Effector memory CD8-positive, alpha-beta T cell (primary cell): ENCODE measurements at places on chromosomes 12 and 14.

- no peak for DNase-seq
- peaks cover 9% of the 10 kb centered on the region for H3K27me3 ChIP-seq
- peaks cover 4% of the 10 kb centered on the region for H3K4me1 ChIP-seq
- no peak overlapping the region for H3K27ac ChIP-seq
- no peaks in the 10 kb centered on the region for H3K36me3 ChIP-seq
Observed at GRCh38 chr12:49970658-49971057, 2.1 kb upstream of the AQP6 start.

- H3K27me3 ChIP-seq = no peaks in the 10 kb centered on the region
- H3K27ac ChIP-seq = no peak overlapping the region
- peaks cover 26% of the 10 kb centered on the region for H3K36me3 ChIP-seq
- H3K4me3 ChIP-seq = no peak overlapping the region
- H3K4me1 ChIP-seq = no peaks in the 10 kb centered on the region
Observed at GRCh38 chr14:64422756-64423155, 34.6 kb downstream of the MTHFD1 start.

DNA sequence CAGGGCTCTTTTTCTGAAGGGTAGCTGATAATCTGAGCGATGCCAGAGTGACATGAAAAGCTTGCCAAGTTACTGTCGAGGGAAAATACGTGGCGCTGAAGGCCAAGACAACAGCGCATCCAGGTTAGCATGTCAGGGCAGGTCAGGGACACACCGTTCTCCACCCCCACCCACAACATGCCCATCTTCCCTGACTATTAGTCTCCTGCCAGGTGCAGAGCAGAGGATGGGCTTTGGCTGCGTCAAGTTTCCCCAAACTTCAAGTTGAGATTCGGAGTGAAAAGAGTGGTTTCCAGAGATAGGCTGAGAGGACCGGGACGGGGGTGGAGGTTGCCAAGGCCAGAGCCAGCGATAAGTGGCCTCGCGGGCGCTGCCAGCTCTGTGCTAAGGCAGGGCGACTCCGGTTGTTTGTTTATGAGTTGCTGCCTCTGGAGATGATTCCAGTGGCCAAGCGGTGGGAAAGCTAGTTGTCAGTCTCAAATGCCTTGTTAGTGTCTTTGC is 1.7 kb downstream of the TRHDE start:
- no peaks in the 10 kb centered on the region for H3K36me3 ChIP-seq
- H3K27me3 ChIP-seq = peaks cover 22% of the 10 kb centered on the region
- no peak overlapping the region for H3K4me3 ChIP-seq
- H3K4me1 ChIP-seq = no peaks in the 10 kb centered on the region
- H3K27ac ChIP-seq = no peak overlapping the region
- no peak for DNase-seq

- H3K36me3 ChIP-seq = no peaks in the 10 kb centered on the region
- no peak overlapping the region for H3K27ac ChIP-seq
- H3K4me3 ChIP-seq = no peak overlapping the region
- H3K27me3 ChIP-seq = peaks cover 53% of the 10 kb centered on the region
- no peak for DNase-seq
Observed at GRCh38 chr14:59897757-59898383, 22.1 kb upstream of the LRRC9 start.

DNA sequence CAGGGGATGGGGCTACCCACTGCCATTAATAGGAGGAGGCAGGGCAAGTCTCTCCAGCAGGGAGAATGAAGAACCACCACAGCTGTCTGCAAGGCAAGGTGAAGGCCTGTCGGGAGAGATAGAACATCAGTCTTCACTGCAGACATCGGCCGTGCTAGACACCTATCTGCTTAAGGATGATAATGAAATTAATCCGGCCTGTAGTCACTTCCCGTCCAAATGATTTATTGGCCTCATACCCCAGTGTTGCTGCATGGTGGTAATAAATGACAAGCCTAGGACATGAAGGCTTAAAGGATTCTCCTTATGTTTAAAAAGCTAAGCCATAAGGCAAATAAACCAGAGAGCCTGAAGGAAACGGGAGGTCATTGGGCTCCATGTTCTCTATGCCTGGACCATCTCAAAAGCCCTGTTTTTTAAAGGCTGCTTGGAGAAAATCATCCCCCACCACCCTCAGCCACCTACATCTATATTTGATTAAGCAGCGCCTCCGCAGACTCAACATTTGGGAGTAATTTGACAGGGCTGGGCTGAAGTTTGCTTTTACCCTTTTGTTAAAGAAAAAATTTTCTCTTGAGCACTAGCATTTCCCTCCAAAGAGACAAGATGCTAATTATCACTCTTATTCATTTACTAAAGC is 137.7 kb downstream of the PLXNC1 start:
- peaks cover 28% of the 10 kb centered on the region for H3K36me3 ChIP-seq
- no peak overlapping the region for H3K4me3 ChIP-seq
- peak overlapping the region; percentile 55 for H3K27ac ChIP-seq
- no peaks in the 10 kb centered on the region for H3K27me3 ChIP-seq
- no peak for DNase-seq
- peaks cover 28% of the 10 kb centered on the region for H3K4me1 ChIP-seq

DNA sequence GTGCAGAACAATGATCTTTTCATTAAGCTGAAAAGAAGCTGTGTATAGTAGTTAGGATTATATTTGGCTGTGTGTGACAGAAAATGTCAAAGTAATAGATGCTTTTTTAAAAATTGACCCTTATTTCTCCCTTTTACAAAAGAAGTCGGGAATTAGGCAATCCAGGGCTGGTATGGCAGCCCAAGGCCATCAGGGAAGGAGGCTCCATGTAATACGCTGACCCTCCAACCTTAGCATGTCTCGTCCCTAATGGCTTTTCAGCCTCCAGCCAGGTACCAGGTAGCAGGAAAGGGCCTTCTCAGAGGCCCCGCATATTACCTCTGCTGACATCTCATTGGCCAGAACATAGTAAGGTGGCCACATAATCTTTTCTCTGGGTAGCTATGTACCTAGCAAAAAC is 79.7 kb downstream of the VCPKMT start:
- H3K4me1 ChIP-seq = peaks cover 48% of the 10 kb centered on the region
- H3K36me3 ChIP-seq = peaks cover 8% of the 10 kb centered on the region
- no peak overlapping the region for H3K4me3 ChIP-seq
- H3K27me3 ChIP-seq = no peaks in the 10 kb centered on the region

DNA sequence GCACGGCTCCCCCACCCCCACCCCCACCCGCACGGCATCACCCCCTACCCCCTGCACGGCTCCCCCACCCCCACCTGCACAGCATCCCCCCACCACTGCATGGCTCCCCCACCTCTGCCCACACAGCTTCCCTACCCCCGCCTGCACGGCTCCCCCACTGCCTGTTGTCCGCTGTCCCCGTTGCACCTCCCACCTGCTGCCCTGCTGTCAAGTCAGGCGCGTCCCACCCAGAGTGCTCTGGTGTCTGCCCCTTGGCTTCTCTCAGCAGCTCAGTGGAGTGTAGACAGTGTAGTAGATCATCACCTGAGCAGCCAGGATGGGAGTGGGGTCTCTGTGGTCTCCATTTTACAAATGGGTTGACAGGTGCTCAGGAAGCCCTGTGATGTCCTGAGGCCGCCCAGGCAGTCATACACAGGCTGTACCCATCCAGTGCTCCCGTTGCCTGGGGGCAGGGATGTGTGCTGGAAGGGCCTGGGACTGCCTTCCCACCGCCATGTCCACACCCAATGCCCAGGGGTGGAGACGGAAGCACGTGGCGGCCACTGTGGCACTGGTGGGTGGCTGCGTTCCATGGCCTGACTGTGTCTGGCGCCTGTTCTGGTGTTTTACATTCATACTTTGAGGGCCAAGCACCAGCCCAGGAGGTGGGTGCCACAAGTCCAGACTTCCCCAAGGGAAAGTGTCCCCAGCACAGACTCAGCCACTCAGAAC is 32.5 kb downstream of the PACS2 start:
- DNase-seq = no peak
- no peak overlapping the region for H3K27ac ChIP-seq
- no peak overlapping the region for H3K4me3 ChIP-seq
- H3K36me3 ChIP-seq = no peaks in the 10 kb centered on the region
- peaks cover 2% of the 10 kb centered on the region for H3K4me1 ChIP-seq
- no peaks in the 10 kb centered on the region for H3K27me3 ChIP-seq

DNA sequence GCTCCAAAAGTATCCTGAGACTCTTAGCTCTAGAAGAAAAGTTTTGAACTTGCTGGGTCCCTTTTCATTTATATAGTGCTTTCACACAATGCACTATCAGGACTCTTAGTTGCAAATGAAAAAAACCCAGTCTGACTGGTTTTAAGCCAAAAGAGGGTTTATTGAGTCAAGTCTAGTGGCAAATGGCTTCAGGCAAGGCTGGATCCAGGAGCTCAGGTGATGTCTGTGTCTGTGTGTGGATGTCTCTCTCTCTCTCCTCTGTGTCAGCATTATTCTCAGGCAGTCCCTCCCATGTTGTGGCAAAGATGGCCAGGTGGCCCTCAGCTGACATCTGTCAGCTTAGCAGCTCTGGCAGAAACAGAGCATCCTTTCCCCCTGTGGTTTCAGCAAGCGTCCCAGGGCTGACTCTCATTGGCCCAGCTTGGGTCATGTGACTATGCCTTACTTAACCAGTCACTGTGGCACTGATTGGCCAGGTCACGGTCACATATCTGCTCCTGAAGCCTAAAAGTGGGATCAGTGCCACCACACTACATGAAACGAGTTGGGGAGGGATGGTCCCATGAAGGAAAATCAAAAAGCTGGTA is 6.2 kb downstream of the TMEM120B start:
- H3K36me3 ChIP-seq = peaks cover 3% of the 10 kb centered on the region
- no peak for DNase-seq
- H3K4me3 ChIP-seq = no peak overlapping the region

GRCh38 chr14:105313381-105314286 is 914 bp upstream of the PACS2 start:
- H3K4me3 ChIP-seq = peak overlapping the region; percentile 75
- no peak for DNase-seq
- H3K36me3 ChIP-seq = peaks cover 18% of the 10 kb centered on the region
- H3K4me1 ChIP-seq = peaks cover 16% of the 10 kb centered on the region
- H3K27ac ChIP-seq = peak overlapping the region; percentile 79
- no peaks in the 10 kb centered on the region for H3K27me3 ChIP-seq
